ENCODE measurements at places on chromosomes 1 and 21. TPM values are rescaled to one million over a fixed set of nuclear protein-coding genes. Genes with fewer than 3 reads are reported as not detected.

- DNase-seq, result peak; percentile 45
Measured at GRCh38 chr21:46071082-46071481, 26.8 kb upstream of the COL6A2 start.

DNA sequence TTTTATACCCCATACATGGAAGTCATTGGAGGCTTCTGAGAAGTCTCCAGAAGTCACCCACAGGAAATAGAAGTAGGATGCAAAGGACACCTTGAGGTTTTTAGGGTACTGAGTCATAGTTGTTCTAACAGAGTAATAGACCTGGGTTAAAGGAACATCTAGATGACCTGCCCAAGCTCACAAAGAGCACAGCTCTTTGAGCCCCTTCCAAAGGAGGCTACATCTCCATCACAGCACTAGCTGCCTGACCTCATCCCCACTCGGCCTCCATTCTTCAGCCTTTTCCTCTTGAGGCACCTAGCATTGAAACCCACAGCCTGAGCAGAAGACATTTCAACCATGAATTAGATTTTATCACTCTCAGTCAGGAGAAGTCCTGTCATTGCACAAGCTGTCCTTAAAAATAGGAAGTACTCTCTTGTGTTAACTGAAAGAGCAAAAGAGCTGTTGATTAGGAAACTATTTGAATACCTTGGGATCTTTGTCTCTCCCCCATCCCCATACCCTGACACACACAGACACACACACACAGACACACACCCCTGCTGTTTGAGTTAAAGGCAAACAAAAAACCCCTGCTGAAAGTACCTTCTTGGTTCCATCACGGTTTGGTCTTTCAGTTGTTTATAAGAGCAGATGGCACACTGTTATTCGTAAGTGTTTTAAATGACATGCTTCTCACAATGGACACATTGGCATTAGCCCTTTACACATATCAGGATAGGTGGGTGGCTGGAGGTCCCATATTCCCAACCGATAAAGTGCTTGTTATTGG is 22.2 kb downstream of the MKNK1 start:
- DNase-seq, result no peak

DNA sequence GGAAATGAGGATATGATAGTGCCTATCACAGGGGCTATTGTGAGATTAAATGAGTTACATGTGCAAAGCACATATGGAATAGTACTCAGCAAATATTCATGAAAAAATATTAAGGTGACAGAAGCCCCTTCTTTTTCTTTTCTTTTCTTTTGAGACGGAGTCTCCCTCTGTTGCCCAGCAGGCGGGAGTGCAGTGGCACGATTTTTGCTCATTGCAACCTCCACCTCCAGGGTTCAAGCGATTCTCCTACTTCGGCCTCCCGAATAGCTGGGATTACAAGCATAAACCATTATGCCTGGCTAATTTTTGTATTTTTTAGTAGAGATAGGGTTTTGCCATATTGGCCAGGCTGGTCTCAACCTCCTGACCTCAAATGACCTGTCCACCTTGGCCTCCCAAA is 139.4 kb downstream of the HIVEP3 start:
- peak; percentile 12 for DNase-seq

Gene RIPPLY3
- total RNA-seq, result not detected
